Right renal pelvis (tissue), 4 donors: ENCODE measurements at places on chromosomes 5 and 9.

GRCh38 chr5:89573345-89573744 lies 690.4 kb upstream of the MEF2C start:
- DNase-seq: no peak

- DNase-seq: no peak
Measured at GRCh38 chr5:132814503-132815294, 1.6 kb downstream of the SOWAHA start.

DNA sequence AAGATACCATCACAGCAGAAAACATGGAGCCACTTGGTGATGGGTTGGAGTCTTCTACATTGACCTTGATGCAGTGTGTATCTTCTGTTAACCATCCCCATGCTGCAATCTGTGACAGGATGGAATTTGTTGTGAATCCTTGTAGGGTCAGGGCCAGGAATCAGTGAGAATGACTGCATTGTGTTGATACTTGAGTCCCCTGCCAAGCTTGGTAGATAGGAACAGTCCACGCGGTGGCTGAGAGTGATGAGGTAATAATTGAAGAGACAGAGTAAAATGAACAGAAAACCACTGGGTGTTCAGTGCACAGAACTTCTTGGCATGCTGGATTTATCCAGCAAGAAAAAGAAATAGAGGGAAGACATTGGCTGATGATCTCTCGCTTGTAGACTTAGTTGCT lies 217.5 kb downstream of the MAN2A1 start:
- DNase-seq: no peak

DNA sequence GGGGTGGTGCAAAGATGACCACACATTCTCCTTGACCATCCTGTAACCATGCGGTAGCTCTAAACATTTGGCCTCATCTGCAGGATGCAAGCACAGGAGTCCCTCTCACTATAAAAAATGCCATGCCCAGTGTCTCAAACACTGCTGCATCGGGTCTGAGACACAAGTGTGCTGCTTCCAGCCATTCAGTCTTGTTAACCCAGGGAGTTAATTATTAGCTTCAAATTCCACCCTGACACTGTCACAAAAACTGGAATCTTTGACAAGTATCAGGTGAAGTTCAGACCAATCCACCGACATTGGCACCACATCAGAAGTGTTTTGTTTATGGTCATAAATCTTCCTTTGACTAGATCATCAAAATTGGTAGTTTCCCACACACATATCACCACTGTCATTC lies 119.1 kb upstream of the RASEF start:
- DNase-seq: no peak

DNA sequence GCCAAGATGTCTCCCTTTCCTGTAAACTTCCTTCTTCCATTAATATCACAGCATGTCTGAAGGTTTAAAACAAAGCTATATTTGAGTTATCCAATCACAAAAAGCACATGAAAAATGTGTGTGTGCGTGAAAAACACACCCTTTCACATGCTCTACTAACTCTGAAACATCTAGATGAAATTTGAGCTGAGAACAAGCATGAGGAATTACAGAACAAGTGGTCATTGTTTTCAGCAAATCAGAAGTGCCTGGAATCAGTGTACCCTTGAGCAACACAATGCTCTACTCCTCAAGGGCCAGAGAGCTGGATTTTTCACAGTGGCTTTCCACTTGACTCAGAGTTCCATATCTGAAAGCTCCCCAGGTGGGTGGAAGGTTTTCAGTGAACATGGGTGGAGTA lies 255.9 kb downstream of the PSAT1 start:
- no peak for DNase-seq

DNA sequence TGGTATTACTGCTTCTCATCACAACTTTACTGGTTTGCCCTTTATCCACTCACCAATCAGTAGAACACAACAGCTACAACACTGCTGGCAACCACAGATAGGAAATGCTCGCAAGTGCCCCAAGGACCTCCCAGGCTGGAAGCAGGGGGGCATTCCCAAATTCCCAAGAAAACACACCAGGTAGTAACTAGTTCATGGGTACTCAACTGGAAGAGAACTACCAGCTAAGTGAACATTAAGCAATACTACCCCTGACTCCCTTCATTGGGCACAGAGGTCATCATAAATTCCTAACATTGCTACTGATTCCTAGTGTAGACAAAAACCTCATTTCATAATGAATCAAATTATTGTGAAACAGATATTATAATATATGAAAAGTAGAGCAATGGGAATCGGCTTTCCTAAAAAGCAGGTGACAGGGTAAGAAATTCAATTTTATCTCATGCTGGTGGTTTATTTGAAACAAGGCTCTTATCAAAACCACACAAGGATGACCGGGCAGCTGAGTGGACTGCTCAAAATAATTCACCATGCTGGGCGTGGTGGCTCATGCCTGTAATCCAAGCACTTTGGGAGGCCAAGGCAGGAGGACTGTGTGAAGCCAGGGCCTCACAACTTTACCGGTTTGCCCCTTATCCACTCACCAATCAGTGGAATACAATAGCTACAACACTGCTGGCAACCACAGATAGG lies 81.6 kb downstream of the TLE1 start:
- no peak for DNase-seq

DNA sequence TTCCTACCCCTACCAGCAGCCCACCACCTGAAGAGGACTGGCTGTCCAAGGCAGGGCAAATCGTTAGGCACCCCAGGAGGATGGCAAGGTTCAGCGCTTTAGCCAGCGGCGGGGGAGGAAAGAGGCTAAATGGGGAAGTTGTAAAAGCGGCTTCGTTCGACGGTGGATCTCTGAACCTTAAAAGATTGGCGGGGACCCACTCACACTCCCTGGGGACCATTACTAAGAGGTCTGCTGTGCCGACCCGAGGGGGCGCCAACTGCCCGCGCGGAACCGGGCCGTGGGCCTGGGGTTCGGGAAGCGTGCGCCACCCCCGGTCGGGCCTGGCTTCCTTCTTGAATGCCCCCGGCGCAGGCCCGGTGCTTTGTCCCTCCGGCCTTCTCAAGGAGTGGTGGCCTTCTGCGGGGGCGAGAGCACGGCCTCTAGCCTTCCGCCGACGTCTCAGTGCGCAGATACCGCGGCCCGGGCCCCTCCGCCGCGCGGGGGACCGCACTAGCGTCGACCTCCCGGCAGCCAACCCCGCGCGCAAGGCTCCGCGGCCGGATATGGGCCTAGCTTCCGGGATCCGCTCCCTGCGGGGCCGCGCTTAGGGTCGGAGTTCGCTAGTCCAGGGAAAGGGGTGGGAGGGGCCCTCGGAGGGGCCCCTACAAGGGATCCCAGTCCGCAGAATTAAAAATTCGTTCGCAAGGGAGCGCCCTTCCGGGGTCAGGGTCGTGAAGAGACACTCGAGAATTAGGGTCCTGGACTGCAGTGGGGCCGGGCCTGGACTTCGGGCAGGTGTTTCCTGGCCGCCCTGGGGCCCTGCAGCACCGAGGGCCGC lies 10.5 kb downstream of the NR2F1-AS1 start:
- no peak for DNase-seq

DNA sequence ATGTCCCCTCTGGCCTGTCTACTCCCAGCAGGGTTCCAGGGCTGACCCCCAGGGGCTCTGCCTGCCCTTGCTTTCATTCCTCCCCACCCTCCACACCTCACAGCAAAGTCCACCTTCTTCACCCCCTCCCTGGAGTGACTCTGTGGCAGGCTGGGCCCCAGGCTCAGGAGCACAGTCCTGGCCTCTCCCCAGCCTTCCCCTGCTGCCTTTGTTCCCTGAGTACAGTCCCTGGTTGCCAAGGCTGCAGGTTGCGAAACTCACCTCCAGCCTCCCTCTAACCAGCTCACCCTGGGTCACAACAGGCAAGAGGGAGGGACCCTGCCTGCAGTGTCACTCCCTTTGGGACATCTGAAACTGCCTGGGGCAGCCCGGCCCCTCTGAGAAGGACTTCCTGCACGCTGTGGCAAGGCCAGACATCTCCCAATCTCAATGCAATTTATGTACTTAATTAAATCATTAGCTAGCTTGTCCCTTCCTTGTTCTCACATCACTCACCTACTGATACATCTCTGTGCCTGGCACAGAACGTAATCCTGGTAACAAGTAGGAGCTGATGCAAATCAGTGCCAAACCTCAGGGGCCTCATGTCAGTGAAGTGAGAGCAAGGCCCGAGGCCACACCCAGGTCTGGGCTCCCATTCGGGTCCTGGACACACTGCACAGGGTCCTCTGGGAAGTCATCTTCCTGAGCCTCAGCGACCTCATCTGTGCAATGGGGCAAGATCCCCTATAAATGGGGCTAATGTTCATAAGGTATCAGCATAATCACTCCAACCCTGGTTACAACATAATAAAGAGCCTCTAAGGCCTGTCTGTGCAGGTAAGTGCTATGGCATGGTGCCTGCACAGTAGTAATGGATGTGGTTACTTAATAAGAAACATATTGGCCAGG lies 27.3 kb upstream of the TRIM14 start:
- no peak for DNase-seq

GRCh38 chr9:99632349-99633038 lies 189.2 kb upstream of the NR4A3 start:
- no peak for DNase-seq

DNA sequence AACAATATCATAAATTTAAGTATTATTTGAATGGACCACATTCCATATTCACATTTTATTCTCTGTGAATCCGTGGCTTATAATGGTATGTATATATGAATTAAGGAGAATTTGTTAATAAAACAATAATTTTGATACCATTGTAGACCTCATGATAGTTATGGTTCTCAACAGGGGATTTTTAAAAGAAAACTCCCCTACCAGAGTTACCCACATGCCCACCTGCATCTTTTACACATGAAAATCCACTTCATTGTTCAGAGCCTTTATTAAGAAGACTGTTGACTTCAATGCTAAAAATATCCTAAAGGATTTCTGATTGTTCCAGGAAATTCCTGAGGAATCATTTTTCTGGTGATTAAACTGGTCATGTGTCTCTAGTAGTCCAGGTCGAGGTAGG lies 557.7 kb upstream of the MEF2C start:
- no peak for DNase-seq

DNA sequence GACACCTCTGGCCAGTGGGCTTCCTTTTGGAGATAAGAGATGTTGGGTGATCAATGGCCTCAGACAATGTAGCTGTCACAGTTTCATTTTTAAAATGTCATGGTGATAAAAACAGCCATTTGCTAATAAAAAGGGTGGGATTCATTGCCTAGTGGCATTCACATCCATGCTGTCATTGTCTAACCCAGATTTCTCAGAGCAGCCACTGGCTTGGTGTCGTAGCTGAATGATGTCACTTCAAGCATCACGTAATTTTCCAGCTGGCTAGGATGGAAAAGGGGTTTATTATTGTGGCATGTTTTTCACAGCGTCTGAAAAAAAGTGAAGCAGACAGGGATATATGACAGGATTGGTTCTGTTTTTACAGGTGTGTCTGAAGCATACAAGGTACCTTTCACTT lies 184.7 kb downstream of the AOPEP start:
- no peak for DNase-seq

- DNase-seq: no peak
Measured at GRCh38 chr5:54717870-54718269, 200.3 kb downstream of the SNX18 start.

DNA sequence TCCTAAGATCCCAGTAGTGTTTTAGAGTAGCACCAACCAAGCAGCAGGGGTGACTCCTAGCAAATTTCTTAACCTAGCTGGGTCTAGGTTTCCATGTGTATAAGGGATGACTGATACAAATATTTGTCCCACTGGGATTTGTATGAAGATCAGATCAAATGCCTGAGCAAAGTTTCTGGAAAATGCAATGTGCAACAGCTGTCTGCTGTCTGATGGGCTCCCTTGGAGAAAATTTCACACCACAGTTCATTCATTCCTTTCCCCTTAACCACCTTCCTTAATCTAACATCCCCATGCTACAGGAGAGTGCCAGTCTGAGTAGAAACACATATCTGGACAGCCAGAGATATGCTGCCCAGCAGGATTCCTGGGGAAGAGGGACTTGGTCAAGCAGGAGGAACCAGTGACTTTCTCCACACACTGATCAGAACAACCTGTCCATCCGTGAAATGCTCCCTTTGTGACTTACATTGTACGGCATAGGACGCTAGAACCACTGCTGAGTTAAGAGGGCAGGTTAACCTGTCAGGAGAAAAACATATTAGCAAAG lies 53.3 kb downstream of the PTPN3 start:
- no peak for DNase-seq

- DNase-seq: no peak
Measured at GRCh38 chr5:137372773-137373160, 126.4 kb downstream of the SPOCK1 start.

DNA sequence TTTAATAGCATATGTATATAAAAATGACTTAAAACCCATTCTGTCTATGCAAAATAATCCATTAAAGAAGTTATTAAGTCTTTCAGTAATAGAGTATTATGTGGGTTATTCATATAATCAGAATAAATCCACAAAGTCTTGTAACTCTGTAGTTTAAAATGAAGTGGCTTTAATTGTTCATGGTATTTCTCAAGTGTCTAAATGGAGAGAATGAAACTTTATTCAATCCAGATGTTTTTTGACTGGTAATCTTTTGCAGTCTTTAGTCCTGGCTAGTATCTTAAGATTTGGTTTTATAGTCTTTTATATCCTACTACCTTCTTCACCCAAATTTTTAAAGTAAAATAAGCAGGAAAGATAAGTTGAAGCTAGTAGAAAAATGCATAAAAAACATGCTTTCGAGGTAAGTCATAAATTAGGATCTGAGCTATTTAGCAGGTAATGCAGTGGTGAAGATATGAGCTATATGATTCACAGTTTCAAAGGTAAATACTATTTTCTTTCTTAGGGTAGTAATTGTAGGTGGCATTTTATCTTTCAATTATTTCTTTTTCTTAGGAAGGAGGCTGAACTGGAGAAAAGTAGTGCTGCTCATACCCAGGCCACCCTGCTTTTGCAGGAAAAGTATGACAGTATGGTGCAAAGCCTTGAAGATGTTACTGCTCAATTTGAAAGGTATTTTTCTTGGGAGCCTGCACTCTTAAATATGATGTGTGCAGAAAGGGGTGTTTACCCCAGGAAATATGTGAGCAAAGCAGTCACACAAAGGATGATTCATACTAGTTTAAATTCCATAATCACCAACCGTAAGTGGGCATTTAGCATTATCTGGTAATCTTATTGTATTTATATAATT lies 17.9 kb downstream of the HMMR start:
- no peak for DNase-seq

DNA sequence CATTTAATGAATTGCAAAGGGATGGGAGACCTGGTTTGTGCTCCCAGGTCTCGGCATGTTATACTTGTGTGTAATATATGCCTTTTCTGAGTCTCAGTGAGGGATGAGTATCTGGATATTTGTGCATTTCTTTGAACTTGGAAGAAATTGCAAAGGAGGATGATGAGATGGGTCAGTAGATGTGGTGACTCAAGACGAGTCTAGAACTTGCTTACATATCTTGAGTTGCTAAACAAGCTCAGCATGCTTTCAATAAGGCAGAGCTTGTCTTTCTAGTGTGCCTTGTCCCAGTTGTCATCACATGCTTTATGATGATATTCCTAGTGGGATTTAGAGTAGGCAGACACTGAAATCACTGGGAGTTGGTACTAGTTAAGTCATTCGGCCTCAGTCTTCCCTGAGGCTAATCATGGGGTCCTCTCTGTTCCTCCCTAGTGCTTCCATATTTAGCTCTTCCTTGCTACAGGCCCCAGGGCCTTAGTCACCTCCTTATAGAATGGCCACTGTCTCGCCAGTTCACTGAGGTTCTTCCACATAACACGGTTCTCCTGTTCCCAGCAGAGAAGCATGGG lies 222.3 kb downstream of the ARRDC3 start:
- DNase-seq: no peak

- no peak for DNase-seq
Measured at GRCh38 chr9:27888661-27889295, 315.5 kb upstream of the C9orf72 start.
